ENCODE measurements at places on chromosomes 12 and 14.

DNA sequence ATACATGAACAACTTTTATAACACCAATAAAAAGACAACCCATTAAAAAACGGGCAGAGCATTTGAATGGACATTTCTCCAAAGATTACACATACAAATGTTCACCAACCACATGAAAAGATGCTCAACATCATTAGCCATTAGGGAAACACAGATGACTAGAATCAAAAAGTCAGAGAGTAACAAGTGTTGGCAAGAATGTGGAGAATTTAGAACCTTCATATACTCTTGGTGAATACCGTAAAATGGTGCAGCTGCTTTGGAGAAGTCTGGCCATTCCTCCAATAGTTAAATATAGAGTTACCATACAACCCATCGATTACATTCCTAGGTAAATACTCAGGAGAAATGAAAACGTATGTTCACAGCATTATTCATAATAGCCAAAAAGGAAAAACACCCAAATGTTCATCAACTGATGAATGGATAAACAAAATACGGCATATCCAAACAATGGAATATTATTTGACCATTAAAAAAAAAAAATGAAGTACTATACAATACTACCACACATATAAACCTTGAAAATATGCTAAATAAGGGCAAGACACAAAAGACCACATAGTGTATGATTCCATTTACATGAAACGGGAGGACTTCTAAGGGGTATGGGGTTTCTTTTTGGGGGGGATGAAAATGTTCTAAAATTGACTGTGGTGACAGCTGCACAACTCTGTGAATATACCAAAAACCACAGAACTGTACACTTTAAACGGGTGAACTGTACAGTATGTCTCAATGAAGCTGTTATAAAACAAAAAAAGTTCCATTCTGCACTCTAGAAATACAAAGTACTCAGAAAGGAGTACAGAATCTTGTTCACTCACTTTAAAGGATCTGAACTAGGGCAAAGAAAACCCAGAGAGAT lies 3.2 kb downstream of the CORO1C start:
- no peak for DNase-seq

- DNase-seq = no peak
Observed at GRCh38 chr14:93976477-93977057, at the start of gene ASB2. TSS of gene ASB2 (minus strand) at chr14:93976570. CDS start at chr14:93964539, 12,031 bp downstream.

DNA sequence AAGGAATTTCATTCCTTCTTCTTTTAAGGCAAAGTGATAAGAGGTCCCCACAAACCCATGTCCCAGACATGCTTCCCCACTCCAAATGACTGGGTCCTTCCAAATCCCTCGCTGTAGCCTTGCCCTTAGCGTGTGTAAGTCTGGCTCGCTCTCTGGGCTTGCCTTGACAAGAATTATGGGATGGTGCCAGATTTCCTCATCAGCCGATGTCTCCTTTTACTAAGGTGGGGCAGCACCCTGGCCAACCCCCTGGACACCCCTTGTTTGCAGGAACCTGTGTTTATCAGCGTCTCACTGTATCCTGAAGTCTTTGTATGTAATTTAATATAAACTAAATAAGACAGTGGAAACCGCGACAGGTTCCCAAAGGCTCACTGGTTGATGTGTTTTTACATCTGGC lies 493.3 kb downstream of the EGLN3 start:
- DNase-seq = no peak

DNA sequence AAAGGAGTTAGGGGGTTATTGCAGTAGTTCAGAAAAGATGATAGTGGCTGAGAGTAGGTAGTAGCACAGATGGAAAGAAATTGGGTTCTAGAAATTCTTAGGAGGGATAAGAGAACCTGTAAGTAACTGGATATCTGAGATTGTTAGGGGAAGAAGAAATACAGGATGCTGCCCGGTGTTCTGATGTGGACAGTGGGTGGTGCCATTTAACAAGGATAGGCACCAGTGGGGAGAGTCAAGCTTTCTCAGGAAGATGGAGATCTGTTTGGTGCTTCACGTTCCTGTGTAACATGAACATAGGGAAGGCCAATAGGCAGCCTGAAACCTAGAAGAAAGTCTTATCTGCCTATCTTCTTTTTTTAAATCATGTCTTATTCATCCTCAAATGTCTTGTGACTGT lies 245.9 kb downstream of the NPAS3 start:
- DNase-seq = no peak

DNA sequence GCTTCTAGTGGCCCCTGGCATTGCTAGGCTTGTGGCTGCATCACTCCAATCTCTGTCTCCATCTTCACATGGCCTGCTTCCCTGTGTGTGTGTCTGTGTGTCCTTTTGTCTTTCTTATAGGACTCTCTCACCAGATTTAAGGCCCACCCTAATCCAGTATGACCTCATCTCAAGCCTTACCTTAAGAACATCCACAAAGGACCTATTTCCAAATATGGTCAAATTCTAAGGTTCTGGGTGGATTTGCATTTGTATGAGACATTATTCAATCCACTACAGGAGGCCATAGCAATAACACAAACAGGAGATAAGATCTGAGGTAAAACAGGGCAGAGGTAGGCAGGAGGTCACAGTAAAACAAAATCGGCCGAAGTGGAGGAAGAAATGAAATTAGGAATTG lies 375.9 kb downstream of the BTG1 start:
- no peak for DNase-seq

- DNase-seq = no peak
Observed at GRCh38 chr12:124861492-124861891, 2.2 kb downstream of the SCARB1 start.

DNA sequence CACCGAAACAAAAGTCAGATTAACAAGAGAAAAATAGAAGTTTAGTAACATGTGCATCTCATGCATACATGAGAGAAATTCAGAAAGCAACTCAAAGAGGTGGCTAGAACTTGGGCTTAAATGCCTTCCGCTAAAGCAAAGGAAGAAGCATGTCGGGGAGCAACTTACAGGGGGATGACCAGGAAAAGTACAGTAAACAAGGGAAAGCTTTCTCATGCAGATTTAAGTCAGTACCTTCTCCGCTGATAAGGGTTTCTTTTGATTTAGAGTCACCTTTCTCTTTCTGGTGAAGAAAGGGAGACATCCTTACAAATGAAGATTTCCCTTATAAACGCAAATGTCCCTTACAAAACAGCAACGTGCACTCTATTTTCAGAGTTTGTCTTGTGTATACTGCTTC lies 6.0 kb upstream of the RNASE6 start:
- DNase-seq = no peak

GRCh38 chr14:99246536-99247097 lies 25.4 kb downstream of the BCL11B start:
- DNase-seq = no peak

Data from stimulated activated CD8-positive, alpha-beta memory T cell treated with anti-CD3 and anti-CD28 coated beads, Interleukin-7, amount 100 ng/mL, for 24 hours (primary cell).